ENCODE measurements at places on chromosomes 7 and 10.

DNA sequence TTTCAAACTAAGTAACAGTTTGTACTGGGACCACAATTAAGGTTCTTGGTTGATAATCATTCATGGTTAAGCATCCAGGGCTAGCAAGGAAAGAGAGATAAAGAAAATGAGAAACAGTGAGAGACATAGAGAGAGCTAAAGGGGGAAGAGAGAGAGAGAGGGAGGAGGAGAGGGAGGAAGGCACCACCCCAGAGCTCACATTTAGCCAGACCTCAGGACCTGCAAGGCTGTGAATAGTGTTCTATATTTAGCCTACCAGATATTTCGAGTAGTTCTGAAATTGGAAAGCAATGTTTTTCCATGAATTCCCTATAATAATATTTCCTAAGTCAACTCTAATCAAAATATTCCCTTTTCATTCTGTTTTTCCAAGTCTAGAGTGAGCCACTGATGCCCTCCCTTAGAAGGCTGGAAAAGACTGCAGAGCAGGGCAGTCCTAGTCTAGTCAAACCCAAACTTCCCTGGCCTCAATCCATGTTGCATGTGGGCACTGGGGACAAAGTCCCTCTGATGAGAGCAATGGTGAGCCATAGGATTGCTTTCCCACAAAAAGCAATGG lies 119.4 kb upstream of the INHBA start:
- DNase-seq: no peak

DNA sequence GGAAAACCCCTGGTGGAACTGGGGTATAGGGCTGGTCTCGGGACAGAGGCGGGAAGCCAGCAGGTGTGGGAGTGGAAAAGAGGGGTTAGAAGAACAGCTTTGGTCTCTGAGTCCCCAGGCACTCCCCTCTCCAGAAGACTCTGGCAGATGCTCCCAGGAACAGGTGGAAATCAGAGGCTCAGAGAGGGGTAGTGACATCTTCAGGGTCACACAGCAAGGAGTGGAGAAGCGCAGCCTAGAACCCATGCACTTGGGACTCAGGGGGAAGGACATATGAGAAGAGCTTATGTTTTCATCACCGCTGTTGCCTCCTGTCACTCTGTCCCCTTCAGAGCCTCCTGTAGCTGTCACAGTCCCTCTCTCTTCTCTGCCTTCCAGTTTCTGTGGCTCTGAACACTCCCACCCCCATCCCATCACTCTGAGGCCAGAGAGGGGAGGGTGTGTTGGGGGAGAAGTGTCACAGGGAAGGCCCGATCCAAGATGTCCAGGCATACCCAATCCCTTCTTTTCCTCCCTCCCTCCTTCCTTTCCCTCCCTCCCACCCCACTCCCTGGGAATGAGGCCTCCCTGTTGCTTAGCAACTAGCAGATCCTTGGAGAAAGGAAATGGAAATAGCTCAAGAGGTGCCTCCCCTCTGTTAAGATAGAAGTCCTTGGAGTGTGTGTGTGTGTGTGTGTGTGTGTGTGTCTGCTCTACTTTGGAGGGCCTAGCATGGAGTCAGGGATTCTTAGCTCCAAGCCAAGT lies 32.0 kb downstream of the SRRM3 start:
- no peak for DNase-seq

DNA sequence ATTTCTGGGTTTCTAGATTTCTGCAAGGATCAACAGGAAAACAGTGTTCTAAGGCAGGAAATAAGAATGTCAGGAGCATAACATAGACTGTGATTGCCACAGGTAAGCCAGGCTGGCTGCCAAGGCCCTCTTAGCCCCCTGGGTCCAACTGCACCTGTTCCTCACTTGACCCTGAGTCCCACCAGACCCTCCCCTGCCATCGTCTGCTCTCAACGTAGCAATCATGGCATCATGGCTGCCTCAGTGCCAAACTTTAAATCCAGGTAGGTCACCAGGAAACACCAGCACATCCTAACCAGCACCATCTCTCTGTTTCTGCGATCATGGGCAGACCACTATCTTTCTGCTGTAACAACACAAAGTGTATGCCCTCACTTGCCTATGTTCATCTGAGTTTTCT lies 267.2 kb downstream of the PAXIP1 start:
- no peak for DNase-seq

- DNase-seq: no peak
Observed at GRCh38 chr7:137142376-137142775, 201.2 kb downstream of the PTN start.

GRCh38 chr10:120039826-120040225 lies 147.3 kb downstream of the SEC23IP start:
- no peak for DNase-seq

DNA sequence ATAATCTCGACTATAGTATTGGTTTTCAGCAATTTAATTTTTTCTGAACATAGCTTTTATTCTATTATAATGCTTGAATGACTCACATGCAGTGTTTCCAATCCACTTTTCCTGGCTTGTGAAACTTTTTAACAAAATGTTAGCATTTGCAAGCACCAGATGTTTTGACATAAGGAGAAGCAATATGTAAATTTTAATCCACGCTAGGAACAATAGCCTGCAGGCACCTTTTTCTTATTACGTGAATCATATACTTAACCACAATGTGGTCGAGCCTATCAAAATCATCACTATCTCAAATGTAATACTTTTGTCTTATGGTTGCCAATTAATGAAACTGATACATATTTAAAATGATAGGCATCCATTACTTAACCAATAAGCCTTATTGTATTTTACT lies 97.1 kb downstream of the TFEC start:
- DNase-seq: no peak

DNA sequence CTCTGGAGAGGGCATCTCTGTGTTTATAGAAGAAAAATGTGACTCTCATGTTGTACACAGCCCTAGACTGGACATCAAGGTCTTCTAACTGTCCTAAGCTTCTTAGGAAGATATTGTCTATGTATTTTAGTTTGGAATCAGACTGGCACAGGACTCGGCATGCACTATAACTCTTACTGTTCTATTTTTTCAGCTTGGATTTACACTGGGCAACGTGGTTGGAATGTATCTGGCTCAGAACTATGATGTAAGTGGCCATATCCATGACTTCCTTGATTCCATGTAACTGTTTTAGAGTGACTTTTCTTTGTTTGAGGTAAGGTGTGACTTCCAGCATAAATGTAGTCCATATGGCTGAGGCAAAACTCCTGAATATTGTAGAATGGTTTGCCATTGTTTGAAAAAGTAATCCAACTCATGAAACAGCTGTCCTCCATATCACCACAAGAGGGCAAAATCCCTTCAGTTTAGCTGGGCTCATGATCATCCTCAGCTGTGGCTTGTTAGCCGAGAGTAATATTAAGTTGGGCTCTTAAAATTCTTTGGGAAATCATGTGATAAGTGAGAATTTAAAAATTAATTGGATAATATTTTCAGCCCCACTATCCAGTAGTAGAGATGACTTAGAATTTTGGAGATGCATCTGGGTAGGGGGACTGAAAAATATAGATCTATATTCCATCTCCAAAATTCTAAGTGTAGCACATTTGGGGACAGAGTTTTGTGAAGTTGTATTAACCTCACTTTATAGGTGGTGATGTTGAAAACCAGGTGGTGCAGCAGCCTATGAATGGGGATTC lies 10.4 kb downstream of the STMP1 start:
- no peak for DNase-seq

DNA sequence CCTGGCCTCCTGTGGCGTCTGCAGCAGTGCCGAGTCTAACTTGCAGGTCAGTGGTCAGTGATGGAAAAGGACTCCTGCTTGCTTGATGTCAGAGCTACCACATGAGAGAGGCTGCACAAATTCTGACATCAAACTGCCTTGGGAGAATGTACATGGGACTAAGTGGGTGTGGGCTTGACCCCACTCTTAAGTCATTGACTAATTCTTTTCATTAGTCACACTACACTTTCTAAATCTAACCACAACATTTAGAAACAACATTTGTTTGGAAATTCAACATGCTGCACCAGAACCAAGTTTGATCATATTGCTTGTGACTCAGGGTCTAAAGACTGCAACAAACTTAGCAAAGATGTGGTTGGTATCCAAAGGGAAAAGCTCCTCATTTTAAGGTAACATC lies 24.4 kb upstream of the CDC14C start:
- no peak for DNase-seq

DNA sequence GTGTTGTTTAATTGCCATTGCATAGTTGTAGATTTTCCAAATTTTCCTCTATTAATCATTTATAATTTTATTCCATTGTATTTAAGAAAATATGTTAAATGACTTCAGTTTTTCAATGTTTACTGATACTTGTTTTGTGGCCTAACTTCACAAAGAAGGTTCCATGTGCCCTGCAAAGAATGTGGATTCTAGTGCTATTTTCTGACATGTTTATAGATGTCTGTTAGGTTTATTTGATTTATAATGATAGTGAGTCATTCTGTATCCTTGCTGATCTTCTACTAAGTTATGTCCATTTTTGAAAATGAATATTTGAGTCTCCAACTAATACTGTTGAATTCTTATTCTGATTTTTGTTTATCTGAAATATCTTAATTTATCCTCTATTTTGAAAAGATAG lies 369.0 kb downstream of the MAGI2 start:
- DNase-seq: no peak

- no peak for DNase-seq
Observed at GRCh38 chr7:24727154-24728120, 29.8 kb downstream of the GSDME start.

DNA sequence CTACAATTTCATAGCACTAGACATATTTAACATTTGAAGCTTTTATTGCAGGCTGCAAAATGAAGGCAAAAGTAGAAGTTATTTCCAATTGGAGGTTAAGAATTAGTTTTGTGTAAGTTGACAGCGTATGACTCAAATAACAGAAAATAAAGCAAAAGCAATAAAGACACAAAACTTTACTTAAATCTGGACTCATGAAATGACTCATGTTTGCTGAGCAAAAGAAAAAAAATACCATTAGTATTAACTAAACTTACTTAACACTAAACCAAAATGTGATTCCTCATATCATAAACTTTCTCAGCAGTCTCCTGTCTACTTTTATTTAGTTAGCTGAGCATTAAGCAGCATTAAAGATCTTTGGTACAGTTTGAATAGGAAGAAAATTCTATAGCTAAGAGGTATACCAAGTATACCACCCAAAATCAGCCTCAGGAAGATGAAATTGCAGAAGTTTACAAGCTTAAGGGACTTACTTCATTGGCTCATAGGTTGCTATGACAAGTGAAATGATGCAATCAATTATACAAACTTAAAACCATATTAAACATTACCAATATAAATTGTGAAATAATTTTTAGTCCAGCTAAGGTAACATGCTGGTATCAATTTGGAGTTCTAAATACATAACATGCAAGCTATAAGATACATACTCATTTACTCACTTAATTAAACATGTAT lies 1131.4 kb downstream of the XPNPEP1 start:
- DNase-seq: no peak

- no peak for DNase-seq
Observed at GRCh38 chr7:22771194-22771871, 44.3 kb downstream of the IL6 start.

- no peak for DNase-seq
Observed at GRCh38 chr7:108280136-108280535, 150.0 kb upstream of the LAMB4 start.

DNA sequence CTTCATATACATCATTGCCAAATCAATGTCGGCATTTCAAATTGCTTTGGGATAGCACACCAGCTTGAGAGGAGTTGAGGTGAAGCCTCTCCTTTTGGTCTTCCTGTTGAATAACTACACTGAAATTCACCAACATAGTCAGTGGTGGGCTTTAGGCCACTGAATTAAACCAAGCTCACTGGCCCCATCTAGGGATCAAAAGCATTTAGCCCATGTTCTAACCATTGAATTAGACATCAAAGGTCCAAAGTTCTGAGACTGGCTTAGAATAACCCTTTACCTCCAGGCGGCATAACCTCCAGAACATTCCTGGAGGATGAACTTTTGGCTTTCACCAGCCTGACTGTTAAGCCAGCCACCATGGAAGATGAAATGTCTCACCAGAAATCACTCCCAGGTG lies 54.6 kb downstream of the BPGM start:
- no peak for DNase-seq

DNA sequence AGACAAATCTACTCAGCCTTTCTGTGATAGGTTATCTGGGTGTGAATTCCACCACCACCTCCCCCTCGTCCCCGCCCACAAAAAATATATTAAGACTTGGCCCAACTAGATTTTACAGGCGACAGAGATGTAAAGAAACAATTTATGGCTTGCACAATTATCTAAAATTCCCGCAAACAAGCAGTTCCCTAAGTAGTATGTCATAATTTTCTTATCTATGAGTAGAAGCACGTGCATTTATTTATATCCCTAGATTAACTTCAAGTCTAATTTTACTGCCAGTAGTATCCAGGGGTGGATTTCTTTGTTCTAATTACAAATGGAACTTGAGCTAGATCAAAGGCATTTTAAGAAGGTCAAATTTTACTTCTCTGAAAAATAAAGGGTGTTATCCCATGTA lies 1.7 kb downstream of the TSPAN12 start:
- no peak for DNase-seq

DNA sequence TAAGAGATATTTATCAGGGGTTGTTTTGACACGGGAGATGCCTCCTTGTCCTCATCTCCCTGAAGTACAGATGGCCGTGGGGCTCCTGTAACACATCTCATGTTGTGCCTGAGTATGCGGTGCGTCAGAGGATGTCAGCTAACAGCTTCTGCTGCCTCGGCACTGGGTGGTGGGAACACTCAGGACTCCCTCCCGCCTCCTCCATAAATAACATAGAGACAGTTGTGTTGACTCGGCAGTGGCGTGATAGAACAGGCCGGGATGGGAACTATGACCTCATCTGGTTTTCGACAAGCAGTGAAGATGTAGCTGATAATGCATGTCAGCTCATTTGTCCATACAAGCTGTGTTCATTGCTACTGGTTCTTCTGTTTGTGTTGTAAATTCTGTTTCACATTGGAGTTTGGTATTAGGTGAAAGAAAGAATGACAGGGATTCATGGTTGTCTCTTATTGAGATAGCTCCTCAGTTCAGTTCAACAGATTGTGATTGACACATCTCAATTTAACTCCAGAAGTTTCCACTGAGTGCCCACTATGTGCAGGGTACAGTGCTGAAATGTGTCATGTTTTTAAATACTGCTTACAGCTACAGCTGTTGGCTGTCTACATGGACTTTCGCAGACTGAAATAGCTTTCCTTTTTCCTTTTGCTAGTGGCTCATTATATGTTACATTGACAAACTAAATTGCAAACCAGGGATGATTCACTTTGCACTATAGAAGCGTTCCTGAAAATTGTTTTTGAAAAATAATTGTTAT lies 87.4 kb downstream of the CHN2 start:
- no peak for DNase-seq

DNA sequence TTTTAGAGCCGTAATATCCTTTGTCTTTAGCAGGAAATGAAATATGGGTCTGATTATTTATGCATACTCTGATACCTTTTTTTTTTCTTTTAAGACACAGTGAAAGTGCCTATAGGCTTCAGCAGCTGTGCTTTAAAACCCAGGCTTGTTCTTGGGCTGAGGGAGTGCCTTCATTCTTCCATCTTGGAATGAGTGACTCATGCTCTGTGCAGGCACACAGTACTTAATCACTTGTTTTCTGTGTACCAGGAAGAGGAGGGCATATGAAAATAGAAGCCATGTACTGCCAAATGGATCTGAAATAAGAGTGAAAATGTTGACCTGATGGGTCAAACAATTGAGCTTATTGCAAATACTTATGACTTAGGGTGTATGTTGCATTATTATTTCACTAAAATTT lies 12.0 kb downstream of the INPP5F start:
- no peak for DNase-seq
